Endothelial cell (in vitro differentiated cells): ENCODE measurements at places on chromosomes 1 and 21. TPM values are rescaled to one million over a fixed set of nuclear protein-coding genes. Genes with fewer than 3 reads are reported as not detected.

TP73 gene
- total RNA-seq = not detected

AADACL4 gene
- not detected for total RNA-seq

NT5C1A gene
- not detected for total RNA-seq

ADAMTS4 gene
- 56.8 TPM for total RNA-seq

C1QC gene
- total RNA-seq = not detected

HRNR gene
- total RNA-seq = not detected

- no peak for DNase-seq
- peaks cover 2% of the 10 kb centered on the region for H3K27me3 ChIP-seq
- H3K36me3 ChIP-seq = no peaks in the 10 kb centered on the region
- H3K27ac ChIP-seq = no peak overlapping the region
Measured at GRCh38 chr1:48062353-48062752, 65.2 kb upstream of the TRABD2B start.

- peak; percentile 47 for DNase-seq
- no peaks in the 10 kb centered on the region for H3K36me3 ChIP-seq
- peaks cover 32% of the 10 kb centered on the region for H3K4me1 ChIP-seq
- H3K27ac ChIP-seq = peak overlapping the region; percentile 84
- peaks cover 2% of the 10 kb centered on the region for H3K27me3 ChIP-seq
Measured at GRCh38 chr1:119674835-119675289, 26.8 kb upstream of the ZNF697 start.

GRCh38 chr1:183572721-183573120 is 17.5 kb downstream of the NCF2 start:
- H3K27me3 ChIP-seq = peaks cover 14% of the 10 kb centered on the region
- DNase-seq = no peak
- H3K36me3 ChIP-seq = no peaks in the 10 kb centered on the region
- peaks cover 16% of the 10 kb centered on the region for H3K4me1 ChIP-seq

GRCh38 chr1:170375082-170375723 is 156.8 kb upstream of the GORAB start:
- H3K36me3 ChIP-seq = no peaks in the 10 kb centered on the region
- peaks cover 1% of the 10 kb centered on the region for H3K27me3 ChIP-seq
- no peak overlapping the region for H3K4me3 ChIP-seq
- peaks cover 5% of the 10 kb centered on the region for H3K4me1 ChIP-seq

DNA sequence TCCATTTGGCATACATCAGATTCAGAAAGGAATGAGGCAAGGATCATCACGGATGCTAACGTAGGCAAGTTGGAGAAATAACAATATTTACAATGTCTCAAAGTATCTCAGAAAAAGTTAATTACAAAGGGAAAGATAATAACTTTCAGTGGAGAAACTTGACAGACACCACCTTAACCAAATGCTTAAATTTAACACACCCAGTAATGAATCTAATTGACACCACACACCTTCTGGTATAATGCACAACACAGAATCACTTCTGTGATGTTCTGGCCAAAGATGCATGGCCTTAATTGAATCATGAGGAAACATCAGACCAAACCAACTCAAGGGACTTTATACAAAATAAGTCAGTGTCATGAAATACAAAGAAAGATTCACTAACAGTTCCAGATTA is 23.1 kb downstream of the USP48 start:
- no peaks in the 10 kb centered on the region for H3K4me1 ChIP-seq
- H3K4me3 ChIP-seq = no peak overlapping the region
- no peak overlapping the region for H3K27ac ChIP-seq
- no peak for DNase-seq
- no peaks in the 10 kb centered on the region for H3K27me3 ChIP-seq

DNA sequence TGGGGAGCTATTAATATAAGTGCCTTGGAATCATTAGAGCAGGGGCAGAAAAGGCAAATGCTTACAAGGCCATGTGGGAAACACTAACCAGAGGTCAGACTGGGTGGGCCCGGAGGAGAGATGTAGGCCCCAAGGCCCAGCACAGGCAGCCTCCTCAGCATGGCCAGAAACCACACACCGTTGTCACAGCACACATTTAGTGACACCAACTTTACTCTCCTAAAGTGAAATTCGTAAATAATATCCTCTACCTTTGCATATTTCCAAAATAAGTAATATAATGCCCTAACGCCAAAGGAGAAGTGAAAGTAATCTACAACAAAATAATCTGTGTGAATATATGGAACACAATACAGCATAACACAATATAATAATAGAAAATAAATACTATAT is 62.6 kb downstream of the KIF21B start:
- peaks cover 6% of the 10 kb centered on the region for H3K27me3 ChIP-seq
- DNase-seq = no peak

DNA sequence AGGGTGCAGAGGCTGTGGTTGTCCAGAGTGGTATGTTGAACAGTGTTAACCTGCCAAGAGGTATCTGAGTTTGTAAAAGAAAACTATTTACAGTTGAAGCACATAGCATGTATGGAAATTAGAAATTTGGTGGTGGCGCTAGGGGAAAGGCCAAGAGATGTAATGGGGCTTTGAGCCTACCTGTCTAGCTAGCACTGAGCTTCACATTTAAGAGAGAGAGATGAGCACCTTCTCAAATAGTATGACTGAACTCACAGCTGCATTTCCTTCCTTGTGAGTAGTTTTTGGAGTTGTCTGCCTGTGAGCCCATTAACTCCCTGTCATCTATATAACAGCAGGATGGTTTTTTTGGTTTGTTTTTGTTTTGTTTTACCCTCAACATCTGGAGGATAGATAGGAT is 4.0 kb downstream of the CLIC4 start:
- H3K36me3 ChIP-seq = peaks cover 8% of the 10 kb centered on the region
- peaks cover 49% of the 10 kb centered on the region for H3K4me1 ChIP-seq
- peak overlapping the region; percentile 51 for H3K4me3 ChIP-seq

DNA sequence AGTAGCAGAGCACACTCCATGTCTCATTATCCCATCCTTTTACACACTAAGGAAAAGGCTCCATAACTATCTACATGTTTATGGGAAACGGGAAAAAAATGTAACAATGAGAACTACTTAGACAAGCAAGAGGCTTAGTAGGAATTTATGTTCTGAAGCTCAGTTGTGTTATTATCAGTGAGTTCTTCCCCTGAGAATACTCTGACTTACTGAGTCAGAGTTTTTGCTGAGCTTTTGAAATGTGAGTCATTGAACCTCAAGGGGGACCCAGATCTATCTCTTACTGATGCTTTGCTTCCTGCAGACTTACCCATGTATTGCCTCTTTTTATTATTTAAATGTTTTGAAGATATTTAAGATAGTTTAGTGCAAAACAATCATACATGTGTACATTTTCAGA is 20.1 kb downstream of the CFHR5 start:
- DNase-seq = no peak
- H3K36me3 ChIP-seq = no peaks in the 10 kb centered on the region
- H3K4me1 ChIP-seq = no peaks in the 10 kb centered on the region
- H3K27me3 ChIP-seq = no peaks in the 10 kb centered on the region
- H3K27ac ChIP-seq = no peak overlapping the region

DNA sequence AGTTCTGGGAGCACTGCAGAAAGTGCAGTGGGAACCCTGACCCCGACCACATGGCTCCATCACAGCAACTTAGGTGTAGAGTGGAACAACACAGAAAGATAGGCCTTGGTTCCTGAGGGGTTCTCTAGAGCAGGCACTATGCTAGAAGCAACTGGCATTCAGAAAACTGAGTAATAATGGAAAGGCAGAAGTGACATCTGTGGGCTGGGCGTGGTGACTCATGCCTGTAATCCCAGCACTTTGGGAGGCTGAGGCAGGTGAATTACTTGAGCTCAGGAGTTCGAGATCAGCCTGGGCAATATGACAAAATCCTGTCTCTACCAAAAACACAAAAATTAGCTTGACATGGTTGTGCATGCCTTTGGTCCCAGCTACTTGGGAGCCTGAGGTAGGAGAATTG is 5.3 kb downstream of the MRPS15 start:
- peaks cover 5% of the 10 kb centered on the region for H3K27me3 ChIP-seq
- DNase-seq = no peak
- no peak overlapping the region for H3K27ac ChIP-seq
- peaks cover 45% of the 10 kb centered on the region for H3K36me3 ChIP-seq
- H3K4me1 ChIP-seq = peaks cover 9% of the 10 kb centered on the region

DNA sequence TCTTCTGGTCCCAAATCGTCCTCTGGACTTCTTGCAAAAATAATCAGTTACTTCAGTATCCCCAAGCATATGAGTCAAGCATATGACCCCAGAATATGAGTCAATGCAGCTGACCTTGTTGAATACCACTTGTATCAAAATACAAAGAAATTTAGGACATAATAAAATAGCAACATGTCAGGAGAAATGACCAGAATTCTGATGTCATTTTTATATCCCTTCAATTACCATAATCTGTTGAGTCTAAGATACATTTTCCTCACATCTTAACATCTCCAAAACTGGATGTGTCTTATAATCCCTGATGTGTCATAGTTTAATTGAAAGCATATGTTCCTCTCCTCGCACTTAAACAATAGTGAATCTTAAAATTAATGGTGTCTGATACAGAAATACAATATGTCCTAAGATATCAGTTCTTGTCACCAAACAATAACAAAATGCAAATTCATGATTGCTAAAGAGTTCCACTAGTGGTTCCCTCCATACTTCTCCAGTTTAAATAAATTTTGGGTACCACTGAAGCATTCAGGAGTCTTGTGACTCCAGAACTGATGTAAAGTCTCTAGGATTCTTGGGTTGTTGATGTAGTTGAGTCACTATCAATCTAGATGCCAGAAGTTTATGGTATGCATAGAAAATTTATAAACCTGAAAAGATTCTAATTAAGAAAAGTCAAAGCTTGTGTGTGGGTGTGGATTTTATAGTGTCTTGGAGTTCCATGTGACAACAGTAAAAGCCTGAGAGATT is 41.8 kb downstream of the KIFAP3 start:
- no peaks in the 10 kb centered on the region for H3K27me3 ChIP-seq
- no peak overlapping the region for H3K27ac ChIP-seq
- no peak for DNase-seq
- peaks cover under 1% of the 10 kb centered on the region for H3K36me3 ChIP-seq
- H3K4me1 ChIP-seq = no peaks in the 10 kb centered on the region

DNA sequence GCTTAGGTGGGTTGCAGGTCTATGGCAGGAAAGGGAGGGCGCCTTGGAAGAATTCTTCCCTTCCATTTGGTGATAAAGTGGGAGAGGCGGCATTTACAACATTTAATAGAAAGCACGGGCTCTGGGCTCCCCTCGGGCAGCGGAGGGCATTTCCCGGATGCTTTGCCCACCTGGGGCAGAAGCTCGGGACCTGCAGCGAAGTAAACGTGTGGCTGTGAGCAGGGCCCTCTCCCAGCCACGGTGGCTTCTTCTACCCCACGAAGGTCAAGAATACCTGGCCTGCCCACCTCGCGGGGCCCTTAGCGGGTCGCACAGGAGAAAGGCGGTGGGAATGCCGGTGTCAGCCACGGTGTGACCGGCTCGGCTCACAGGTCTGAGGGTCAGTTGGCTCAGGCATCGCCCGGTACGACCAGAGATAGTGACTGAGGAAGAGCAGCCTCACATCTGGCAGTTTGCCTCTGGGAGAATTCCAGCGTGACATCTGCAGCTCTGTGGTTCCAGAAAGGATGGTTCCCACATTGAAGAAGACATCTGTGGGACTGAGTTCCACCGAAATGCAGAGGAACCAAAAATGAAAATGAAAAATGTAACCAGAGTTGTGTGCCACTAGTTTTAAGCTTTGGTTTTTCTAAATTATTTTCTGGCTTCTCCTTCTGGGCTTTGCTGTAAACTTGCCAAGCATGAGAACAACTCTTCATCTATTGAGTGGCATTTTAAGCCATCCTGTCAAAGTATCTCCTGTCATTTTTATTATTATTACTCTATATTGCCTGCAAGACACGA is 720 bp upstream of the F3 start:
- H3K27me3 ChIP-seq = peaks cover 9% of the 10 kb centered on the region
- no peak for DNase-seq
- H3K4me1 ChIP-seq = peaks cover 13% of the 10 kb centered on the region

- peaks cover 15% of the 10 kb centered on the region for H3K27me3 ChIP-seq
- peaks cover 11% of the 10 kb centered on the region for H3K36me3 ChIP-seq
- peak overlapping the region; percentile 36 for H3K27ac ChIP-seq
- no peak overlapping the region for H3K4me3 ChIP-seq
Measured at GRCh38 chr1:36151845-36152203, 2.5 kb upstream of the TRAPPC3 start.

GRCh38 chr1:64505232-64505943 is 35.5 kb downstream of the CACHD1 start:
- peaks cover 8% of the 10 kb centered on the region for H3K27me3 ChIP-seq
- peak; percentile 39 for DNase-seq
- H3K4me1 ChIP-seq = peaks cover 62% of the 10 kb centered on the region
- H3K4me3 ChIP-seq = peak overlapping the region; percentile 89
- H3K36me3 ChIP-seq = peaks cover 4% of the 10 kb centered on the region
- peak overlapping the region; percentile 80 for H3K27ac ChIP-seq

GRCh38 chr21:46095083-46095719 is 2.7 kb upstream of the COL6A2 start:
- peaks cover 22% of the 10 kb centered on the region for H3K27me3 ChIP-seq
- peak overlapping the region; percentile 31 for H3K27ac ChIP-seq
- peaks cover 30% of the 10 kb centered on the region for H3K36me3 ChIP-seq

DNA sequence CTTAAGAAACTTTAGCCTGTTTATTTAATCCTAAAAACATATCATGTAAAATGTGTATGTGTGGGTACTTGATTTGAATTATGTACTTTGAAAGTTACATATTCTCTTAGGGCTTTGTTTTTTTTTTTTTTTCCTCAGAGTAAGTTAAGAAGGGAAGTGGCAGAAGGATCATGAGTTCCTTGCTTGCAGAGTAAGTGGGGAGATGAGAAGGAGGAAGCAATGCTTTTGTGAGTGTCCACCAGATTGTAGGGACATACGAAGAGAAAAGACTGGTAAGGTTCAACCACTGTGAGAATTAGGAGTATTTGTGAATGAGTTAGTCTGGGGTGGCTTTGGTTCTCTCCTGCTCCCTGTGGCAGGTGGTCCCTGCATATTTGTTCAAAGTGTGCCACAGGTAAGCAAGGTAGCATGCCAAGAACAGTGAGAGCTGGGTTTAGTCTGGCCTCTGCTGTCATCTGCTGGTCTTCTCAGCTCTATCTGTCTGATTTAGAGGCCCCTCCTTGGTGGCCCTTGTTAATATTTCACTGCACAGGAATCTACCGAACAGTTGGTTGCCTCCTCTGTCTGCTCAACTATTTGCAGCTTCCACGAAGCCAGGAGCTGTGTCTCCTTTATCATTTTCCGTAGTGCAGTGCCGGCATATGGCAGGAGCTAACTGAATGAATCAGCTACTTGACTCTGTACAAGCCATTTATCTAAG is 9.5 kb downstream of the DNM3 start:
- no peak overlapping the region for H3K27ac ChIP-seq
- no peak overlapping the region for H3K4me3 ChIP-seq
- H3K27me3 ChIP-seq = no peaks in the 10 kb centered on the region

DNA sequence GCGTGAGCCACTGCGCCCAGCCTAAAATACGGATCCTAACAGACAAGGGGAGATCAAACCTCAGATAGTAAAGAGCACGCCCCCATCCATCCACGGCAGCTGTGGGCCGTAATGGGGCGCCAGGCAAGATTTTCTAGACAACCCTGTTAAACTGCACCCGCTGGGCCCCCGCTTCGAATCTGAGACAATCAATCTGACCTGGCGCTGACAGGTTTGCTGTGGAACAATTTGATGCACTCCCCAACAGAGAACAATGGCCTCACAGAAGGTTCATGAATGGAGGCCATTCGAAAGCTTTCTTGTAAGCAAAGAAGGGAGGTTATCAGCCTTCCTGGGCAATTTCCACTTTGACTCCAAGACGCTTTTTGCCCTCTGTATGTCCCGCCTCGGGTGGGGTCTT is 30.5 kb downstream of the CLSTN1 start:
- no peaks in the 10 kb centered on the region for H3K36me3 ChIP-seq
- DNase-seq = no peak
- H3K4me1 ChIP-seq = peaks cover 24% of the 10 kb centered on the region
- H3K4me3 ChIP-seq = no peak overlapping the region
- no peak overlapping the region for H3K27ac ChIP-seq

GRCh38 chr1:225857256-225857655 is 24.9 kb downstream of the TMEM63A start:
- H3K27me3 ChIP-seq = peaks cover 7% of the 10 kb centered on the region
- peaks cover 5% of the 10 kb centered on the region for H3K4me1 ChIP-seq
- no peak overlapping the region for H3K27ac ChIP-seq
- H3K36me3 ChIP-seq = peaks cover 38% of the 10 kb centered on the region
- DNase-seq = no peak
